ENCODE measurements at places on chromosomes 7 and 10. TPM values are rescaled to one million over a fixed set of nuclear protein-coding genes. Genes with fewer than 3 reads are reported as not detected.

DNA sequence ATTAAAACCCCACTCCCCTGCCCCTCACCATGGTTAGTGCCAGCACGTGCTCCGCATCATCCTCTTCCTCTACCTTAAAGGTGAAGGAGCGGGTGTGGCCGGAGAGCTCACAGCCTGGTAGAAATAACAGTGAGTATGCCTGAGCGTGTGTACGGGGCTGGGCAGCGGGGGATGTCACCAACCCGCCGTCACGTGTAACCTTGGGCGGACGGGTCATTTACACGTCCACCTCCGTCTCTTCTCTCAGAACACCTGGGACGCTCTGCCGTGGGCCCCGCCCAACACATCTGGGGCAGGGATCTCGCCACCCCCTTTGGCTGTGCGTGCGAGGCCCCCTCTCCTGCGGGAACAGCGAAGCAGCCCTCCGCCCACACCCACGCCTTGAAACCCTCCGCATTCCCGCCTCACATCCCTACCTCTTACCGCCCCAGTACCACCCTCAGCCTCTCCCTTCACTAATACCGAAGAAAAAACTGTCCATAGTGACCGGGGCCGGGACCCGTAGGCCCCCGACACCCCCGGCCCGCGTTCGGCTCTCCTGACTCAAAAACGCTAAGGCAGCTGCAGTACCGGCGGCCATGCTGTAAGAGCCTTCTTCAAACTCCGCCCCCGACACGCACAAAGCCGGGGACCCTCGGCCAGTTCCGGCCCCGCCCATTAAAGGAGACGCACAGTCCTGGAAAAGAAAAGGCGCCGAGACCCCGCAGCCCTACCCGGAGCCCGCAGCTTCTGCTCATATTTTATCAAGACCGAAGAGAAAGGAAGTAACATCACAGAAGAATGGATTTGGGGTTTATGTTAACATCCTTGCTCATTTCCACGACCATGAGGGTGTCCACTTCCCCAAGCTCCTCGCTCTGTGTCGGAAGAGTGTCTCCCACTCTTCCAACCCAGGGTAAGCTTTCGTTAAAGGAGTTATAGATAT, at the start of gene NPM3:
Gene NPM3, minus strand, starts transcription at position 636 of the 925 bp plus-strand sequence. Its CDS starts 56 bp downstream, at position 580.
- DNase-seq, result peak; percentile 81

Gene AKR1C4
- polyA plus RNA-seq, result 0.39 TPM

Gene GRM3
- polyA plus RNA-seq, result 0.16 TPM

Gene MSMB
- polyA plus RNA-seq, result 0.25 TPM

- DNase-seq, result no peak
Observed at GRCh38 chr7:69654381-69654780, 56.1 kb downstream of the AUTS2 start.

- DNase-seq, result no peak
Observed at GRCh38 chr7:88737632-88738031, 21.9 kb upstream of the ZNF804B start.

All from large intestine (tissue), 12 donors.